ENCODE measurements at places on chromosomes 2 and 18.

- no peak for DNase-seq
These were observed 432.0 kb upstream of the FAM98A start for GRCh38 chr2:34031097-34031496.

DNA sequence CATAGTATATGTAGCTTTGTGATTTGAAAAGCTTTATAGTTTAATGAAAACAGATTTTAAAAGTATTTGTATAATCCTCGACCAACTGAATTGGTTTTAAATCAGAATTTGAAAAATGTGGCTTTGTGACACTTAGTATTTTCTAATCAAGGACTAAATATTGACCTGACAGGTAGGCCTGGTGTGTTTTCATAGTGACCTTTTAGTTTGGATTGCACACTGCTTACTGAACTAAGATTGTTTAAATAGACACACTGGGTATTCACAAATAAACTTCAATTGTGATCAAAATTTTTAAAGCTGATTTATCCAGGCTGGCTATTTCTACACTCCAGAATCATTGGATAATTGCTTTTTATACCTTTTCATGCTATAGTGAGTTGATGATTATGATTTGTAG is 31.8 kb upstream of the FAM237A start:
- no peak for DNase-seq

- peak; percentile 91 for DNase-seq
These were observed 6.6 kb downstream of the D2HGDH start for GRCh38 chr2:241741016-241741415.

- DNase-seq, result no peak
These were observed 122.4 kb upstream of the ZNF236 start for GRCh38 chr18:76699923-76700322.

GRCh38 chr18:22223254-22223964 is 54.0 kb downstream of the GATA6 start:
- no peak for DNase-seq

DNA sequence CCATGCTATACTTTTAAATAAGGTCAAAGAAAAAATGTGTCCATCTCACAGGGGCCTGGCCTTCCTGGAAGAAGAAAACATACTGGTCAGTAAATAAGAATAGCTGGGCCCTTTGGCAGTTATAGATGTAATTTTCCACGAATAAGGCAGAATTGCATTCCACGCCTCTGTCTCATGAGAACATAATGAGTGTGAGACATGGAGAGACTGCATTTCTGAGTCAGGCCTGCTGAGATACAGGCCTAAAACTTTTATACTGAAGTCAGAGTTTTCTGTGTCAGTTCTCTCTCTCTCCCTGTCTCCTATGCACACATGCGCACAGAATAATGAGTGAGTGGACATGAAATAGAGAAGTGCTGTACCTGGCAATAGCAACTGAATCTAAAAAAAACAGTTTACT is 20.4 kb upstream of the IL1R1 start:
- no peak for DNase-seq

GRCh38 chr2:219486380-219486959 is 12.2 kb upstream of the GMPPA start:
- DNase-seq, result no peak

GRCh38 chr2:234291765-234292204 is 205.1 kb downstream of the ARL4C start:
- DNase-seq, result no peak

GRCh38 chr2:160062292-160063005 is at the start of gene PLA2R1:
Gene PLA2R1 (minus strand): TSS chr2:160062615. CDS start chr2:160062403, 212 bp downstream.
- peak; percentile 9 for DNase-seq

GRCh38 chr2:100236166-100236565 is 86.1 kb downstream of the LONRF2 start:
- DNase-seq, result no peak

GRCh38 chr2:8662239-8662879 is 19.5 kb upstream of the ID2 start:
- DNase-seq, result no peak

GRCh38 chr2:10387033-10387432 is 61.1 kb downstream of the ODC1 start:
- DNase-seq, result no peak

- DNase-seq, result no peak
These were observed 249.1 kb upstream of the RBMS1 start for GRCh38 chr2:160742667-160743066.

GRCh38 chr18:62551972-62552513 is 29.2 kb downstream of the ZCCHC2 start:
- DNase-seq, result no peak

- DNase-seq, result no peak
These were observed 385.8 kb downstream of the GALR1 start for GRCh38 chr18:77635451-77635850.

DNA sequence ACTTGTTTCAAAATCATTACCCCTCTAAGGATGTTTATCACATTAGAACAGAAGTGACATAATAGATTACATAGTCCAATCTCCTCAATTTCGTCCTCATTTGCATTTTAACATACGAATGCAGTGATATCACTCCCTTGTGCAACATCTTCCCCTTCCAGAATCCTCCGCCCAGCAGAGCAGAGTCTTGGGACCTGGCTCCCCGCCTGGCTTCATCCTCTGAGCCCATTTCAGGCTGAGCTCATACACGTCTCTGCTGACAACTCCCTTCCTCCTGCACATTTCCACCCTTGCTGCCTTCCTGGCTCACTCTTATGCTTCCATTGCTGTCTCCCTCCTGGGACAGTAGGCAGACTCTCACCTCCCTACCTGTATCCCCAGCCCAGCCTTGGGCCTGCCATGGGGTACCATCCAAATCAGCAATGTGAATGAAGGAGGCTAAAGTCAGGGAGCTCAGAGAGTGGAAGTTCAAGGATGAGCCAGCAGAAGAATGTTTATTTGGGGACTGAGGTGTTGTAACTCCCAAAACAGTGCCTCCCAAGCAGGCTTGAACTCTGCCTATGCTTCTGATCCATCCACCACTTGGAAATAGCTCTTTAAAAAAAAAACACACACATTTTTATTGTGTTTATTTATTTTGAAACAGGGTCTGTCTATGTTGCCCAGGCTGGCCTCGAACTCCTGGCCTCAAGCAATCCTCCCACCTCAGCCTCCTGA is 165.2 kb downstream of the TMEM200C start:
- no peak for DNase-seq

All from hematopoietic multipotent progenitor cell treated with erythropoietin and hydrocortisone succinate and interleukin-3 and kit ligand, for 6 days (in vitro differentiated cells).